ENCODE measurements at places on chromosomes 5 and 9.

GRCh38 chr5:179294131-179294780, 51.0 kb downstream of the ADAMTS2 start:
- no peak for DNase-seq

- no peak for DNase-seq
Observed at GRCh38 chr5:58745350-58745749, 162.5 kb downstream of the RAB3C start.

- DNase-seq = no peak
Observed at GRCh38 chr5:5014586-5015235, 125.4 kb upstream of the ADAMTS16 start.

DNA sequence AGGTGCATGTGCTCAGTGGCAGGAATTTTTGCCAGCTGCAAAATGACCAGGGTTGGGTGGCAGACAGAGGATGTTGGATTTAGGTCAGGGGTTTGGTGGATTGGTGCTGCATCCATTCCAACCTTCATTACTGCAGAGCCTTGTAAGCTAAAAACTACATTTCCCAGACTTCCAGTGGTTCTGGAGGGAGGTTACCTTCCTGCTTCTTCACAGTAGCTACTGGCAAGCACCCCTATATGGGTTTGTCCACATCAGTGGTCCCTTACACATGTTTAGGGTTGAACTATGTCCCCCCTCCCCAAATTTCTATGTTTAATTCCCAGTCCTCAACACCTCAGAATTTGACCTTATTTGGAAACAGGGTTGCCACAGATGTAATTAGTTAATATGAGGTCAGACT, 20.7 kb upstream of the IL17B start:
- DNase-seq = no peak

DNA sequence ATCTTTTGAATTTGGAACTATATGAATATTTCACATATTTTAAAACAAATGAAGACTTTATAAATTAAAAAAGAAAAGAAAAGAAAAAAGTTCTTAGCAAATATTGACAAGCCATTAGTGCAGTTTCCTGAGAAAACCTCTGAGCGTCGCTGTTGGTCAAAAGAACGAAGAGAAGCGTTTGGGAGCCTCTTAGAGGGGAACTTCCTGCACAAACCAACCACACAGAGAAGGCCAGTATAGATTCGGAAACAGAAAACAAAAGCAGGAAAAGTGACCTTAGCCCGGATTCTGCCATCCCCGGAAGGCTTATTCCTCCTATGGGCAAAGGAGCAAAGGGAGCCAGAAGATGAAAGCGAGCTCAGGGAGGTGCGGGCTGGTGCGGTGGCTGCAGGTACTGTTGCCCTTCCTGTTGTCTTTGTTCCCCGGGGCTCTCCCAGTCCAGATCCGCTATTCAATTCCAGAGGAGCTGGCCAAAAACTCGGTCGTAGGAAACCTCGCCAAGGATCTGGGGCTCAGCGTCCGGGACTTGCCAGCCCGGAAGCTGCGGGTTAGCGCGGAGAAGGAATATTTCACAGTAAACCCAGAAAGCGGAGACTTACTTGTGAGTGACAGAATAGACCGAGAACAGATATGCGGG, at the start of gene PCDHGB2:
TSS of gene PCDHGB2 (plus strand) at position 205 of the 637 bp plus-strand sequence. CDS start at position 347, 142 bp downstream.
- DNase-seq = no peak

GRCh38 chr5:64958757-64959391, 190.1 kb downstream of the CWC27 start:
- DNase-seq = no peak

GRCh38 chr5:138603249-138603920, 28.2 kb upstream of the HSPA9 start:
- no peak for DNase-seq

DNA sequence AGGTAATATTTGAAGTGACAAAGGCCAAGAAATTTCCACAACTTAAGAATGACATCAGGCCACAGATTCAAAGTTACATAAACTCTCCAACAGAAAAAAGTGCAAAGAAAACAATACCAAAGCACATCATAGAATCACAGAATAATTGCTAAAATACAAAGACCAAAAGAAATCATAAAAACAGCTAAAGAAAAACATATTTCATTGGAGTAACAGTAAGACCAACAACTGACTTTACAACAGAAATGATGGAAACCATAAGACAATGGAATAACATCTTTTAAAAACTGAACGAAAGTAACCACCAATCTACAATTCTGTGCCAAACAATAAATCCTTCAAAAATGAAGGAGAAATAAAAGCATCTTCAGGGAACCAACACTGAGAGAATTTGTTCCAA, 38.3 kb downstream of the ZDHHC21 start:
- DNase-seq = no peak

DNA sequence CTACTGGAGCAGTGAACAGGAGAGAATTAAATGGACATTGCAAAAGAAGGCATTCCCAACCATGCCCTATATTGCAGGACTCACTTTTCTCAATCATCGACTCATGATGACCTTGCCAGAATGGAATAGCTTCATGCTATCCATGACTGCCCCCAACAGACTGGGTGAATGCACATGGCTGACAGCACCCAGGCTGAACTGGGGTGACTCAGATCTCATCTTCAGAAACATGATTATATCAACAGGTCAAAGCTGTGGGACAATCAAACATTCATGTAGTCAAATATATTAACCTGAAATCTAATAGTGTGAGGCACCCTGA, 34.7 kb upstream of the MIER3 start:
- no peak for DNase-seq
